Activated CD8-positive, alpha-beta T cell treated with anti-CD3 and anti-CD28 coated beads for 36 hours (primary cell): ENCODE measurements at places on chromosomes 11 and 22. TPM values are rescaled to one million over a fixed set of nuclear protein-coding genes. Genes with fewer than 3 reads are reported as not detected.

DNA sequence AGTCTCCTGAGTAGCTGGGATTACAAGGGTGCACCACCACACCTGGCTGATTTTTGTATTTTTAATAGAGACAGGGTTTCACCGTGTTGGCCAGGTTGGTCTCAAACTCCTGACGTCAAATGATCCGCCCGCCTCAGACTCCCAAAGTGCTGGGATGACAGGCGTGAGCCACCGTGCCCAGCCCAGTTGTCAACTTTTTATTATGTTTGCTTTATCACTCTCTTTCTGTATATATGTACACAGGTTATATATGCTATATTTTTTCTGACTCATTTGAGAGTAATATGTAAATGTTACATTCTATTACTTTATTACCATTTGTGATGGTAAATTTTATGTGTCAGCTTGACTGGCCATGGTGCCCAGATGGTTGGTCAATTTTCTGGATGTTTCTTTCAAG, 18.9 kb upstream of the DNAJB13 start:
- no peaks in the 10 kb centered on the region for H3K27me3 ChIP-seq
- no peak for DNase-seq
- H3K27ac ChIP-seq = no peak overlapping the region
- no peak overlapping the region for H3K4me3 ChIP-seq
- no peaks in the 10 kb centered on the region for H3K4me1 ChIP-seq

CNTF gene
- 1.8 TPM for total RNA-seq

FIBIN gene
- not detected for total RNA-seq

DNA sequence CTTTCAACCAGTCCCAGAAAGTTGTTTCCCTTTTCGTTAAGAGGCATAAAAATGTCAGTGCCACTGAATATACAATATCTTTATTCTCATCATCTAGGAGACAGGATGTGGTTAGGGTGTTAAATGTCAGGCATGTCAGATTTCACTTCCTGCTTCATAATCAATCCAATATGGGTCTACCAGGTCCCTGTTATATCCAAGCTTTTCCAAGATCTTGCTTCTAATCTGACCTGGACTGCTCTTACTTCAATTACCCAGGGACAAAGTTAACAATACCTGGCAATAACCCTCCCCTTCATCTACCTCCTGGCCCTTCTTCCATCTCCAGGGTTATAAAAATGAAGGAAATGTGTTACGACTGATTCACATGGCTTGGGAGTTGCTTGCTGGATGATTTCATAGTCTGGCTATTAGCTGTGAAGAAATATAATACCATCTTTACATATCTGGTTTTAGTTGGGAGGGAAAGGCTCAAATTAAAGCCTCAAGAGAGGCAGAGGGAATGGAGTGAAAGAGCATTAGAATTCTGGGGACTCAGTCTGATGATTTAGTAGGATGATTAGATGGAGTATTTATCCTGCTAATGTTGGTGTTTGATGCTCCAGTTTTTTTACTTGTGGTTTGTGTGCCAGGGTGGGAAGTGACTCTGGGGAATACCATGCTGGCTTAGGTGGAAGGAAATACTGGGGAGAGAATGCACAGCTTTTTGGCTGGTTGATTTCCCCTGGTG, 534.3 kb downstream of the ETS1 start:
- peak overlapping the region; percentile 46 for H3K4me3 ChIP-seq
- H3K27me3 ChIP-seq = no peaks in the 10 kb centered on the region
- DNase-seq = no peak
- peaks cover 6% of the 10 kb centered on the region for H3K36me3 ChIP-seq
